Activated CD8-positive, alpha-beta memory T cell treated with anti-CD3 and anti-CD28 coated beads for 48 hours (primary cell): ENCODE measurements at places on chromosomes 3 and 15.

DNA sequence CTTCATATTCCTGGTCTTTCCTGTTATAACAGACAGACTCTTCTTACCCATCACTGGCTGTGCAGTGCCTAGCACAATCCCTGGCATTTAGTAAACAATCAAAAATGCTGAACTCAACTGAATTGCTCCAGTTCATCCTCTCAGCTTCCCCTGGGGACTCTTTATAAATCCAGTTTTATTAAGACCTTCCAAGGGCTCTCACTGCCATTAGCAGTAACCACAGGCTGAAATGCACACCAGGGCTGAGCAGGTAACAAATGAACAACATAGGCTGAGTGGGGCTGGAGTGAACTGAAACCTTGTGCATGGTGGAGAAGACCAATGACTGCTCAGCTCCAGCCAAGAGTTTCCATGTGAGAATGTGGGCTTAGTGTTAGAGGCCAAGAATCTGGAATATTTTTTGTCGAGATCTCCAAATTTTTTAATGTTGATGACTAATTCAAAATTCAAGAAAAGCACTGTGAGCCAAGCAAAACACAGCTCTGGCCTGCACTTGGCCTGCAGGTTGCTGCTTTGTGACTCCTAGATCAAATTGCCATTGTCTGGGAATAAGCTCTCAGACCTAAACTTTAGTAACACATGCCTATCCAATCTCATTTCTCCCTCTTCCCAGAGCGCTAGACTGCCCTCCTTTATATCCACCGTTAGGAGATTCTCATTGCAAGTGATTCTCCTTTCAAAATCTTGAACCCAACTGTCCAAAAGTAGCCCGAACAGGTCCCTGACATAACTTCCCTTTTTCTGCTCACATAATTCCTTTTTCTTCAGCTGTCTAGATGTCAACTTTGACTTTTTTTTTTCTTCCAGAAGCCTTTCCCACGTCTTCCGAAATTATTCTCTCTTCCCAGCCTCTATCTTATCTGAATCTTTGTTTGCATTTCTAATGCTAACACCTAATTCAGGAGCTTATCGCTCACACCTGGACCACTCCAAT, 7.4 kb downstream of the SQOR start:
- no peak for DNase-seq

- DNase-seq, result no peak
Measured at GRCh38 chr3:64305731-64306130, 80.5 kb upstream of the PRICKLE2 start.

GRCh38 chr3:23751212-23751723, 54.5 kb upstream of the UBE2E1 start:
- no peak for DNase-seq

DNA sequence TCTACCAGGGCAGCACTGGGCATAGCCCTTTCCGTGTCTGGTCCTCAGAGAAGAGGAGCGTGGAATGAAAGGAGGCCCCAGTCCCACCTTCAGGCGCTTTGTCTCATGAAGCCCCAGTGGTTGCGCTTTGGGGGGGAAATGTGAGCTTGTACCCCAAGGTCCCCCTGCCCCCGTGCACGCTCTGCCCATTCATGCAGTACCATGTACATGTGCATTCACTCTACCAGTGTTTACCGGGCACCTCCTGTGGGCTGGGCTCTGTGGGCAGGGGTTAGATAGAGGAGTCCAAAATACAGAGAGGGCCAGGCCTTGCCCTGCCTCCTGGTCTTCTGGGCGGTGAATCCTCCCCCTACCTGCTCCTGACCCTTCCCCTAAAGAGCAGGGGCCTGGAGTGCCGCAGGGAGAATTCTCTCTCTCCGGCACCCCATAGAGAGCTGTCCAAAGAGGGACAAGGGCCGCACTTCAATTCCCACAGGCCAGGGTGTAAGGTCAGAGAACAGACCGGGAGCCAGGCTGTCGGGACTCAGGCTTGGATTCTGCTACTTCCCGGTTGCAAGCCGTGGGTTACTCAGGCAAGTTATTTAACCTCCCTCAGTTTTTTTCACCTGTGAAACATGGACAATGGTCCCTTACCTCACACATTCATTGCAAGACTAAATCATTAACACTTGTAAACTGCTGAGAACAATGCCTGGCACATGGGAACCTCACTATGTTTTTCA, 153.4 kb downstream of the MEGF11 start:
- DNase-seq, result no peak

- DNase-seq, result no peak
Measured at GRCh38 chr15:93758824-93759223, 472.5 kb upstream of the MCTP2 start.
